HuH-7.5 (cell line): ENCODE measurements at places on chromosomes 7 and 10.

GRCh38 chr7:132537456-132538145, 38.7 kb downstream of the PLXNA4 start:
- DNase-seq: no peak

GRCh38 chr7:116715077-116715476, 43.1 kb downstream of the MET start:
- DNase-seq: no peak

DNA sequence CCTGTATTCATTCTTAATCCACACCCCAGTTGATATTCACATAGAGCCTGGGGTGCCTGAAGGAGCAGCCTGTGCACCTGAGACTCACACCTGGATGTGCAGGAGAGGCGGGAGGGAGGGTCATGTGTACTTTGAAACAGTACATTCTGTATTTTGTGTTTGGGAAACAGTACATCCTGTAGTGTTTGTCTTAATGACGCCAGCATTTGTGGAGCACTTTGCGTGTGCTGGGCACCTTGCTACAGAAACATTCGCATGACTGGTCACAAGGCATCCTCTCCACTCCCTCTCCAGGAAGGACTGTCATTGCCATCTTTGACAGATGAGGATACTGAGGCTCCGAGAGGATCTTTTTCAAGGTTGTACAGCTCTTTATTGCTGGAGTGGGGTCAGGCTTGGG, 132.1 kb downstream of the TACC2 start:
- DNase-seq: no peak

DNA sequence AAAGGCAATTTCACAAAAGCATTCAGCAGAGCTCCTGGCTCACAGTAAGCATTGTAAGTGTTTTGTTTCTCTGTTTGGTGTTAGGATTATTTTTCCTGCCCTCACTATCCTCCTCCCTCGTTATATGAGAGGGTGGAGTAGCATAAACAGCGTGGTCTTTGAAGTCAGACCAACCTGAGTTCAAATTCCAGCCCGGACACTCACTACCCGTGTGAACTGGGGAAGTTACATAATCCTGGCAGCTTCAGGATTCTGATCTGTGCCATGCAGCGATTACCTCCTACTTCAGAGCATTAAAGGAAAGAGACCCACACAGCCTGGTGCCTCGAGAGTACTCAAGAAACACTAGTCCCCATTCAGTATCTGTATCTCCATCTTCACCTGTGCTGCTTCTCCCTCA, 386.5 kb downstream of the INHBA start:
- DNase-seq: no peak

GRCh38 chr7:24411226-24411625, 127.2 kb downstream of the NPY start:
- DNase-seq: no peak
